NCI-H510A (cell line): ENCODE measurements at places on chromosomes 3 and 15.

- no peak for DNase-seq
Measured at GRCh38 chr3:55885721-55886120, 398.6 kb upstream of the WNT5A start.

DNA sequence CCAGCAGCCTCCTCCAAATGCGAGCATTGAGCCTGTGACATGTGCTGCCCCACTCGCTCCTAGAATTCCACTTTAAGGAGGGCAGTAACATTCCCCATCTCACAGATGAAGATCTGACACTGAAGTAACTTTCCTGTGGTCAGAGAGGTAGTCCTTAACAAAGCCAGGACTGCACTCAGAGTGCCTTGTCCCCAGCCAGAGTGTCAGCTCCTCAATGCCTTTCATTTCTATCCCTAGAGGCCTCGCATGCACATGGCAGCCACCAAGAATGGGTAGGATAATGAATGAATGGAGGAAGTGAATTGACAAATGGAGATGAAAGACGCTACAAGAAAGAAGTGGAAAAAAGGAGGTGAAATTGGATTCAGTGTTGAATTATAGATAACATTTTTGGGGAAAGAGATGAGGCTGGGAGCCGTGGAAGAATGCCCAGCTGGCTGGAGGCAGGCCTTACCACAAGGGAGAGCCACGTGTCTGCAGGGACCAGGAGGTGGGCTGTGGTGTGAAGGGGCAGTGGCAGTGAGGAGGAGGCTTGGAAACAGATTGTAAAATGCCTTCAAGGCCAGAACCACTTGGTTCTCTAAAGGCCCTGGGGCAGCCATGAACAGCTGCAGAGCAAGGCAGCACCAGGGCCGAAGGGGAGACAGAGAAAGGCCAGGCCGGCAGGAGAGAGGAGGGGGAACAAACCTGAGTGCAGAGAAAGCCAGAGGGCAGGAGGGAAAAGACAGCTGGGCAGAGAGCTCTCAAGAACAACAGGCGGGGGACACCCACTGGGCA, 10.4 kb downstream of the CFAP92 start:
- no peak for DNase-seq

- DNase-seq = no peak
Measured at GRCh38 chr15:80191198-80191597, 38.4 kb downstream of the FAH start.

DNA sequence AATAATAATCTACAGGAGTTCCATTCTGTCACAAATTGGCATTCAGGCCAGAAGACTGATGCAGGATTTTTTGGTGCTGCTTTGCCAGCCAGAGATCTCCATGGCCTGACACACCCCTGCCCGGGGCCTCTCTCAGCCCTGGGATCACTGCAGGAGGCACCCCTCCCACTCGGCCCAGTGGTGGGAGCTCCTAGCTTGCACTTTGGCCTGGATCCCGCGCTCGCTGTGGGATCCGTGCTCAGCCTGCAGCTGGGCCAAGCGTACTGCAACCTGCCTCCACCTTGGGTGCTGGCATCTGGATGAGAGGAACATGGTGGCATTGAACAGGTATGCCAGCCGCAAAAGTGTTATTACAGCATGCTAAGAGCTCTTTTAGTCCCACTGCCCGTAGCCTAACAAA, 656.7 kb upstream of the CCDC54 start:
- DNase-seq = no peak

DNA sequence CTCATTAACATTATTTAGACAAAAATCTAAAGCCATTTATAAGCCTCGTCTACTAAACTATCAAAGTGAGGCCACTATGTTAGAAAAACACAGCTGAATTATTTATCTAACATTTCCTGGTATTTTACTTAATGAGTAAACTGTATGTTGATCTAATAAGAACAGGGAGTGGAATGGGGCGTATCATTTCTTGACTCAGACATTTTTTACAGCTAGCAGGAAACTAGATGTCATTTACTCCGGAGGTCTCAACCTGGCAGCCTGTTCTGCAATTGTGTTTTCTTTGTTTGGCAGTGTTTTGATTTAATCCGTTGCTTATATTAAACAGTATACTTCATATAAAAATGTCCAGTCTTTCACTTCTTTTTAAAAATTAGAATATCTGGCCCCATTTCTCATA, 79.1 kb upstream of the ABI3BP start:
- DNase-seq = no peak

DNA sequence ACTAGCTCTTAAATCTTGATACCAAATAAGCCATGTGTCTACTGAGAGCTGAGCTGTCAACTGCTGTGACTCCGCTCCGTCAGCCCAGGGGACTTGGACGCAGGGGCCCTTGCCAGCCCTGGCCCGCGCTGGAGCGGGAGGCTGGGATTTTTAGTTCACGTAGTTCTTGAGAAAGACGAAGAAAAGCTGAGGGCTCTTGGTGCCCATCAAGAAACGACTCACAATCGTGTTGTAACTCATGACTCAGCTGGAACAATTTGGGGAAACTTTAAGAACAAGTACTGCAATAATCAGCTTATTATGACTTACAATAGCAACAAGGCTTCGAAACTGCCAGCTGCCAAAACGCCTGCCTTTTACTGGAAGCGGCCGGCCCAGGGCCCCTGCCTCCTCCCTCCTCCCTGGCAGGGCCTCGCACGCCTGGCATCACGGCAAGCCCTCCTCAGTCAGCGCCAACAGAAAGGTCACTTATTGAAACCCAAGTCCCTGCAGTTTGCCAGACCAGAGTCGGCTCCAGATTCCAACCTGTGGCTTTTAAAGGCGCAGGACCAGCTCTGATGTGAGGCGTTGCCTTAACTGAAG, 60.3 kb downstream of the RGMA start:
- DNase-seq = no peak

DNA sequence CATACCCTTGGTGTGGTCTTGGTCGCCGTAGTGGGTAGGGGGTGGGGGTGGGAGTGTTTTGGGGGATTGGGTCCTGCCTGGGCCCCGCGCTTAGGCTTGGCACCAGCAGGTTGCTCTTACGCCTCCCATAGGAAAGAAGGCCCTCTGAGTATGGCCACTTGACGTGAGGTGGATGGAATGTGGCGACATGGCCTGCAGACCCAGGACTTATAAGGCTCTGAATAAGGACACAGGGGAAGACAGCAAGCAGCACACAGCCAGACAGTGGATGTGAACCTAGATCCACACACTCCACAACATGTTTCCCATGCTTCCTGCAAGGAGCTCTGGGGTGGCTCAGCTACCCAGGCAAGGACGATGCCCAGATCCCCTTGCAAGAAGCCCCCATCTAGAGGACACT, 12.4 kb downstream of the RBPMS2 start:
- no peak for DNase-seq

GRCh38 chr15:35376707-35377106, 169.3 kb downstream of the DPH6 start:
- DNase-seq = no peak

GRCh38 chr15:101501703-101502373, 12.3 kb upstream of the PCSK6 start:
- no peak for DNase-seq

GRCh38 chr3:15171096-15171495, 35.0 kb upstream of the CAPN7 start:
- DNase-seq = no peak

GRCh38 chr3:57274845-57275244, 17.6 kb downstream of the ASB14 start:
- DNase-seq = no peak

DNA sequence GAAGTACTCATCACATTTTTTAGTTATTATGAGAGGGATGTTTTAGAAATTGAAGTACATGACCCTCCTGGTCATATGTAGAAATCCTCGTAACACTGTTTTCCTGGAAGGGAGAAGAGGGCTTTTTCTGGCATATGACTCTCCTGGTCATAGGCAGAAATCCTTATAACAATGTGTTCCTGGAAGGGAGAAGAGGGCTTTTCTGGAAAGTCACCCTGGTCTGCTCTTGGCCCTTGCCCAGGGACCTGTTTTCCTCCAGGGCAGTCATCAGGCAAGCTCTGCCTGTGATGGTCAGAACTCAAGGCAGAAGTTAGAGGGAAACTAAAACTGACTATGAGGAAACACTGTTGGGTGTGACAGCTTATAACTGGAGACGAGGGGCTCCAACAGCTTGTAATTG, 27.7 kb downstream of the LAMP3 start:
- DNase-seq = no peak

DNA sequence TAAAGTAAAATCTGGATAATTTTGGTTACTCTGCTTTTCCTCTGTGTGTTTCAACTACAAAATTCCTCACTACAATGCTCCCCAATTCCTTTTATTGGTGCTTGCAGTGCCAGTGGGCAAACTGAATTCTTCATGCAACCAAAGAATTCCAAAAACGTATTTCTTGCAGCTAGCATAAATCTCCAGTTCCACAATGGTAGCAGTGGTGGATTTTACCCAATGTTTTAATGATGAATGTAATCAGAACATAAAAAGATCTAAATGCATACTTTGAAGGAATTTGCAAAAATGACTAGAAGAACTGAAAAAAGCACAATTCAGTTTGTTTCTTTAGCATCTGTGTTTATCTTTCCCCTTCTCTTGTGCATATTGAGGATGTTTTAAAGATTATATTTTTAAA, 359.6 kb upstream of the TPRG1 start:
- DNase-seq = no peak

DNA sequence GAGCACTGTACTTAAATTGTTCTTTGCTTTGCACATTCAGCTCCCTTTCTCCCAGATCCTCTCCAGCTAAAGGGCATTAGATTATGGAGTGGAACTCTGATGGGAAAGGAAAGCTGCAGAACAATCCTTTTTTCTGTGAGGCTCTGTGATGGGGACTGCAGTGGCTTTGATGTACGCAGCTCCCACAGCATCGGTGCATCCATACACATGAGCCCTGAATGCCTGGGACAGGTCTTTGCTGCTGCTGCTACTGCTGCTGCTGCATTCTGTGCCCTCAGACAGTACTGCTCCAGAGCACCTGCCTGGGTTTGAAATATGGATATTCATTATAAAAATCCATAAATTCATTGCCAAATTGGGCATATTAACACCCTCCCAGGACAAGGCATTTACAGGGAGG, 164.4 kb downstream of the WDR76 start:
- no peak for DNase-seq

GRCh38 chr15:31486906-31487695, 160.5 kb downstream of the KLF13 start:
- no peak for DNase-seq

GRCh38 chr3:72427624-72428023, 420.6 kb downstream of the SHQ1 start:
- DNase-seq = no peak

- DNase-seq = no peak
Measured at GRCh38 chr3:172675441-172676193, 35.2 kb downstream of the NCEH1 start.

- DNase-seq = no peak
Measured at GRCh38 chr15:78570710-78571109, 5.4 kb downstream of the CHRNA5 start.

GRCh38 chr15:23854203-23854911, 167.3 kb upstream of the NDN start:
- DNase-seq = no peak

GRCh38 chr3:126927846-126928245, 55.1 kb upstream of the PLXNA1 start:
- no peak for DNase-seq

- DNase-seq = no peak
Measured at GRCh38 chr15:38843736-38844590, 279.3 kb upstream of the RASGRP1 start.

GRCh38 chr3:64351713-64352638, 126.7 kb upstream of the PRICKLE2 start:
- DNase-seq = no peak

GRCh38 chr15:73923488-73924164, 2.6 kb upstream of the LOXL1 start:
- DNase-seq = no peak

GRCh38 chr15:21269121-21269520, 171.2 kb downstream of the POTEB3 start:
- DNase-seq = no peak

GRCh38 chr3:71672807-71673206, 52.4 kb downstream of the EIF4E3 start:
- no peak for DNase-seq

GRCh38 chr15:60371175-60372051, 26.4 kb downstream of the ANXA2 start:
- no peak for DNase-seq

DNA sequence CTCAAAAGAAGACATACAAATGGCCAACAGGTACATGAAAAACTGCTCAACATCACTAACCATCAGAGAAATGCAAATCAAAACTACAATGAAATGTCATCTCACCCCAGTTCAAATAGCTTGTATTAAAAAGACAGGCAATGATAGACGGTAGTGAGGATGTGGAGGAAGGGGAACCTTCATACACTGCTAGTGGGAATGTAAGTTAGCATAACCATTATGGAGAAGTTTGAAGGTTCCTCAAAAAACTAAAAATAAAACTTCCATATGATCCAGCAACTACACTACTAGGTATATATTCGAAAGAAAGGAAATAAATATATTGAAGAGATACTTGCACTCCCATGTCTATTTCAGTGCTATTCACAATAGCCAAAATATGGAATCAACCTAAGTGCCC, 62.8 kb upstream of the PPARG start:
- no peak for DNase-seq

- no peak for DNase-seq
Measured at GRCh38 chr3:152615681-152616080, 219.2 kb upstream of the P2RY1 start.

GRCh38 chr3:27677565-27677964, 44.6 kb downstream of the EOMES start:
- no peak for DNase-seq

DNA sequence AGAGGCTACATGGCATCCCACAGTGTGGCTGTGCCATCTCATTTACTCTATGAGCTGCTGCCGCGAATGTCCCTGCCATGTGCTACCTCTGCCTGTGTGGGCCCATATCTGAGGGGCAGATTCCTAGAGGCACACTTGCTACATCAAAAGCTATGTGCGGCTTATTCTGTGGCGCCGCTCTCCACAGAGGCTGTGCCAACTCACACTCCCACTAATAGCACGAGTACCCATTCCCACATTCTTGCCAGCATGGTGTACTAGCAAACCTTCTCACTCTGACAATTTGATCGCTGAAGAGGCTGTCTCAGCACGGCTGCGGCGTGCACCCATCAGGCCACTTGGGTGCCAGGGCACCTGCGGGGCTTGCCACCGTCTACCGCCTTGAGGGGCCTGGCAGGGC, 31.2 kb upstream of the MUSTN1 start:
- DNase-seq = no peak

DNA sequence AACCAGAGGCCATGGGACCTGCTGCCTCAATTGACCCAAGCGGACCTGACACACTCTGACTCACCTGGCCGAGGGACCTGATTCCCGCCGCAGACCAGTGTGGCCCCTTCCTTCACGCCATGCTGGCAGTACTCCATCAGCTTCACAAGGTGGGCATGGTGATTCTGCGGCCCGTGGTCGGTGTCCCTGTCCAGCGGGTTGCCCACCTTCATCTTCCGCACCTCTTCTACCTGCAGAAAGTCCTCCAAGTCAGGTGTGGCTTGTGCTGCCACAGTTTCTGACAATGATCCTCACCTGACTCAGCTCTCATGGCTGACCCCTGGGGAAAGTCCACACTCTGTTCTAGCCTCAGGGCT, 25.9 kb upstream of the SLC41A3 start:
- no peak for DNase-seq
